PC-9 (cell line): ENCODE measurements at places on chromosomes 2 and 18. TPM values are rescaled to one million over a fixed set of nuclear protein-coding genes. Genes with fewer than 3 reads are reported as not detected.

GRCh38 chr18:23977719-23978483 lies 36.7 kb upstream of the TTC39C start:
- no peak for DNase-seq

DNA sequence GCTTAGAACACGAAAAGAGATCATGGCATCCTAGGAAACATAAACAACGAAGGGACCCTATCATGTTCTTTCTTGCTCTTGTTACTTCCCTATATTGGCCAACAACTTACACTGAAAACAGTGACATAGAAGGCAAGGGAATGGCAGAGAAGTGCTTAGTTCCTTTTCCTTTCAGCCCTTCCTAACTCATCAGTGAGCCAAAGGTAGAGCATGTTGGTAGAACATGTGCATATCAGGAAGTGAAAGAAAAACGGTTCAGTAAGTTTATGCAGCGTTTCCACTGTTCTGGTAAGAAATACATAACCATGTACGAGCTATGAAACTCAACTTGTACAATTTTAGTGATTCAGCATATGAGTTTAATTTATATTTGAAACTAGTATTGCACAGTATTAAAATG lies 21.7 kb downstream of the AKAIN1 start:
- no peak for DNase-seq

DNA sequence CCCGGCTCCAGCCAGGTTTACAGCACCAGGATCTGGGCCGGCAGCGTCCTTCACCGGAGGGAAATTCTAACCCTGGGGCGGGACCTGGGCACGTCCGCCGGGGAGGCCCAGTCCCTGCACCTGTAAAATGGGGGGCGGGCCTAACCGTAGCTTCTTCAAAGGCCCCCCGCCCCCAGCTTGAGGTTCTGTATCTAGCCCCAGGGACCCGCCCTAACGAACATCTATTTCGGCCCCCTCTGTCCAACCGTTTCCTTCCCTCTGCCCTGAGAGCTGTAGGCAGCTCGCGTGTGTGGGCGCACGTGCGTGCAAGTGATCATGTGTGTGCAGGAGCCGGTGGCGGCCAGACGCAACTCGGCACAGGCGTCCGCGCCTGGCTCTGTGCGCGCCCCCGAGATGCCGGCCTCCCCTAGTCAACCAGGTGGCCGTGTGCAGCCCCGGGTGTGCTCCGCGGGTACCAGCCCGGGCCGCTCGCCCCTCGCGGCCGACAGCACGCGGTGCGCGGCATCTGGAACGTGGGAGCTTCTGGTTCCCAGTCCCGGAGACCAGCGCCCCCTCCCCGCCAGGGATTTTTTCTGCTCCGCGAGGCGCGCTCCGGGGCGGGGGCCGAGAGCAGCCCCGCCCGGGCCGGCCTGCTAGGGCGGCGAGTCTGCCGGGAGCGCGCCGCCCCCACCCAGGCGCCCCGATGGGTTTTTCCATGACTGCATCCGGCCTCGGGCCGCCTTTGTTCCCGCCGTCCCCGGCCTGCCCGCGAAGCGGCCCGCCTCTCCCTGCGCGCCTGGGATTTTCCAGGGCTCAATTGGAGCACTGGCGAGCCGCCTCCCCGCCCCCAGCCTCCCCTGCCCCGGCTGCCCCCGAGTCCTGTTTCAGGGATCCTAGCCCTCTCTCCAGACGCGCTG lies 21.2 kb downstream of the TEX44 start:
- peak; percentile 95 for DNase-seq

DNA sequence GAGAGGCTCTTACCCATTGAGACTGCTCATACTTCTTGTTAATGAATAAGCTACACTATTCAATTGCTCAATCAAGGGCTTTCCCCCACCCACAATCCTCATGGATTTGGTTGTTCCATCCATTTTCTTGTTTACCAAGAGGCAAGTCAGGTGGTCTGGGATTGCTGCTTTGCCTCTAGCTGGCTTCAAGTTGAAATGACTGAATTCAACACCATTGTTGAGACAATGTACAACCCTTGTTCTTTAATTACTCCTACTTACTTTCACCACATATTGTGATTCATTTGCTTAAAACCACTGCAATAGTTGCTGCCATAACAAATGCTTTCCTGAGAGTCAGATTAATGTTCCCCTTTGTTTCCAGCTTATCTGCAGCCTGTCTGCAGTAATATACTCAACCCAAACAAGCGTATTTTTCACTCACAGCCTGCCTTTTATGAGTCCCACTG lies 532.2 kb downstream of the RIT2 start:
- DNase-seq, result no peak

GRCh38 chr2:231181860-231182512 lies 16.4 kb upstream of the ARMC9 start:
- DNase-seq, result no peak

GRCh38 chr18:57856557-57857280 lies 53.6 kb upstream of the ATP8B1 start:
- DNase-seq, result no peak

DNA sequence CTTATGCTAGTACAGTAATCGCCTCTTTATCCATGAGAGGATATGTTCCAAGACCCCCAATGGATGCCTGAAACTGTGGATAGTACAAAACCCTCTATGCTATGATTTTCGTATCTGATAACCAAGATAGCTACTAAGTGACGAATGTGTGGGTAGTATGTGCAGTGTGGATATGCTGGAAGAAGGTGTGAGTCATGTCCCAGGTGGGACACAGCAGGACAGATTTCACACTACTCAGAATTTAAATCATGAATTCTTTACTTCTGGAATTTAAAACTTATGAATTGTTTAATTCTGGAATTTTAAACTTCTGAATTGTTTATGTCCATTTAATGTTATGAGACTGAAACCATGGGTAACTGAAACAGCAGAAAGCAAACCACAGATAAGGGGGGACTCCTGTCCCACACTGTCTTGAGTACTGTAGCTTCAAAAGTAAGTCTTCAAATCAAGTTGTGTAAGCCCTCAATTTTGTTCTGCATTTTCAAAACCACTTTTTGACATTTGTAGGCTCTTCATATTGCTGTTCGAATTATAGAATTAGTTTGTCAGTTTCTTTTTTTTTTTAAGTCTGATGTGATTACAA lies 116.0 kb downstream of the LTBP1 start:
- no peak for DNase-seq

DNA sequence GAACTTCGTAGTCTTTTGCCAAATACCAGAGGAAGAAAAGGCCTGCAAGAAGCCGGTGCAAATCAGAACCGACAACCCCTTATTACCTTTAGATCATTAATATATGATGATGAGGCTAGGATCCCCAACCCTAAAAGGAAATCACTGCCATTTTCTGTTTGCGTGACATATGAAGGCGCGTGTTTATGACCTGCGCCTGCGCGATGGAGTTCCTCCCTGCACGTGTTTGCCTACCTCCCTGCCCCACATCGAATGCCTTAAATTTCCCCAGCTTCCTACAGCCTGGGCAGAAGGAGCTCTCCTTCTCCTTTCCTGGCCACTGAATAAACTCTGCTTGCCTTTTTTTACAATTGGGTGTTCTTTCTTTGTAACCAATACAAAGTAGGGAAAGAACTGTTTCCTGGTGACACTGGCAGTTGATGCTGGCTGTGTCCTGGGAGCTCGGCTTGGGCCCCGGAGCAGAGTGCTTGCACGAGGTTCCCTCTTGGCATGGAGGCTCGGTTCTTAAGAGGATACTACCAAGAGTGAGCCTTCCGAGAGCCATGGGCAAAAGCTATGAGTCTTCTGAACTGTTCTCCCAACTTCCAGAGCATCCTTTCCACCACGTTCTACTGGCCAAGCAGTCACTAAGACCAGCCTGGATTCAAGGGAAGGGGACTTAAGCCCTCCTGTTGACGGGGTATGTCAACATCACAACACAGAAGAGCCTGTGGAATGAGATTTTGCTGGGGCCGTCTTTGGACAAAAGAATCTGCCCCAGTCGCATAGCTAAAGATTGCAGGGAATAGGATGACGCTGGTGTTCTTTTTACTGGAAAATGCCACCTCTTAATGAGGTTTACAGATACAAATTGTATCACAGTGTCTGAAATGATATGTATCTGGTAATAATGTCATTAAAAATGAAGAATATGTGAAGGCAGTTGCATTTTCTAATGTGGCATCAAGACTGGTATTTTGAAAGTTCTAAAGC lies 179.8 kb downstream of the SH3BP4 start:
- no peak for DNase-seq

- peak; percentile 43 for DNase-seq
These were observed 28.3 kb upstream of the PEX13 start for GRCh38 chr2:60989259-60989658.

DNA sequence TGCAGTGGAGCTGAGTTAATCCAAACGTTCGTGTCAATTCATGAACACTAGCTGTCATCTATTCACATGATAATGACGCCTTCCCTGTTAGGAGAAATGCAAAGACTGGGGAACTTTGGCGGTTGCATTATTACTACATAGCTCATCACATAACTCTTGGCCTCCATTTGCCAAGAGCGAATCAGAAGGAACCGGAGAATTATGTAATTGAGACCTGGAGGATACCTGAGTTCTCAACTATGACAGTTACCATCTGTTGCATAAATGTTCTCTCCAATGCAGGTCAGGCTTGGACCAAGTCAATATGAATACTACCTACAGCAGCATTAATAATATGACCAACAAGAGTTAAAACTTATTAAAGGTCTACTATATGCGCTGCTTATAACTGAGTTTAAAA lies 274.5 kb downstream of the CLIP4 start:
- no peak for DNase-seq

DNA sequence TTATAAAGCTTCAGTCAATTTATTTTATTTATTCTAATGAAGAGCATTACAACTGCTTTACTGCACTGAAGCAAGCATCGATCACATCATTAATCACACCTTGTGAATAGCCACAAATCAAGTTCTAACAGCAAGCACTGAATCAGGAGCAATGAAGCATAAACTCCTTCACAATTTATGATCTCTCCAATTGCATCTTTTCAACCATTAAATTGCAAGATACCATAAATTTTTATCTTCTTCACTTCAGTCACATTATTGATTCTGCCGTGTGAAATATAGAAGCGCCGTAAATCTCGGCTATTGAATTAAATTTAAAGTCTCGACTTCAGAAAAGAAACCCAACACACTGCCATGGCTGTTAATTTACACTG lies 298.7 kb downstream of the CDCA7 start:
- no peak for DNase-seq

DNA sequence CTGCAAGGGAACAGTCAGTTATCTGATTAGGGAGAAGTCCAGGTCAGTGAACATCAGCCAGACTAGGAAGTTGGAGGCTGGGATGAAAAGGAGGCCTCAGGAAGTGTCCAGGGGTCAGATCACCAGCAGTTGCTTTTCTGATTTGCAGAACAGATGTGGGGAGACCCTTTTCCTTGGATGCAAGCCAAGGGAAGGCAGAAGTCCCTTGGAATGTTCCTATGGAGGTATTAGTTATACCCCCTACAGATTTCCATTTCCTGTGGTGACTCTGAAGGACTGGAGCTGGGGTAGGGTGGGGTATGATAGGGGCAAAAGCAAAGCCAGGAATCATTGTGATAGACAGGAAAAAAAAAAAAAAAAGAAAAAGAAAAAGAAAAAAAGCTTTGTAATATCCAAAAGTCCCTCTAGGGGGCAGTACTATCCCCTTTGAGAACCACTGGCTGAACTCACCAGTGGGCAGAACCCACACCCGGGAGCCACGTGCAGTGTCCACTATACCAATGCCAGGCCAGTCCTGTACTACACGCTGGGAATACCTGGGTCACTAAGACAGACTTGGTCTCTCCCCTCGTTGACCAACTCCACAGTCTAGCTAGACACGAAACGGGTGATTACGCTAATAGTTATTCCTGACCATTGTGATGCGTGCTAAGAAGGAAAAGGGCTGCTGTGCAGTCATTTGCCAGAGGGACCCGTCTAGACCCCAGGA lies 7.4 kb downstream of the DYSF start:
- DNase-seq, result no peak

GRCh38 chr2:98554116-98554861 lies 54.0 kb downstream of the COA5 start:
- DNase-seq, result no peak

FBXO48 gene
- total RNA-seq, result 1.2 and 1.6 TPM in 2 replicates

CNPPD1 gene
- total RNA-seq, result 36.5 and 37.1 TPM in 2 replicates

SERPINB11 gene
- total RNA-seq, result not detected in 2 replicates

UPP2 gene
- not detected in 2 replicates for total RNA-seq

YIPF4 gene
- 40.9 and 42.4 TPM in 2 replicates for total RNA-seq

VSNL1 gene
- total RNA-seq, result not detected in 2 replicates
